Posterior cingulate gyrus (tissue), 11 donors: ENCODE measurements at places on chromosomes 11 and 22.

- no peak for DNase-seq
Measured at GRCh38 chr11:109229682-109230081, 192.3 kb upstream of the C11orf87 start.

- DNase-seq: no peak
Measured at GRCh38 chr11:112523951-112524350, 263.3 kb upstream of the PLET1 start.

DNA sequence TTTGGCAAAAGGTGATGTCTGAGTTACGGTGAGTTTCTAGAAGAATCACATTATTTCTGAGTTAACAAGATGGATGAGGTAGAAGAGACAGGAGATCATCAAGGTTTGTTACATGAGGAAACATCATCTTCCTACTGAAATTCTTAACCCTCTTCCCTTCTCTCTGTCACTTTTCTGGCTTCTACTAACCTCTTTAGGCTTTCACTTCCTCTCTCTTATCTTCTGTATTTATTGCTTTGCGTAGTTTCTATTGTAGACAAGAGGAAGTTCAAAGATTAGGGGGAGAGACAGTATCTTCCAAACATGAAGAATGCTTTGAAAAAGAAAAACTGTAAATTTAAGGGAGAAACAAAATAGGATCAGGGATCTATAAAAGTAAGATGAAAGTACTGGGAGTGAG, 75.4 kb downstream of the TRPC6 start:
- DNase-seq: no peak

GRCh38 chr22:42229455-42230149, 40.9 kb downstream of the TCF20 start:
- no peak for DNase-seq

- no peak for DNase-seq
Measured at GRCh38 chr11:85313741-85314140, 313.4 kb downstream of the DLG2 start.

DNA sequence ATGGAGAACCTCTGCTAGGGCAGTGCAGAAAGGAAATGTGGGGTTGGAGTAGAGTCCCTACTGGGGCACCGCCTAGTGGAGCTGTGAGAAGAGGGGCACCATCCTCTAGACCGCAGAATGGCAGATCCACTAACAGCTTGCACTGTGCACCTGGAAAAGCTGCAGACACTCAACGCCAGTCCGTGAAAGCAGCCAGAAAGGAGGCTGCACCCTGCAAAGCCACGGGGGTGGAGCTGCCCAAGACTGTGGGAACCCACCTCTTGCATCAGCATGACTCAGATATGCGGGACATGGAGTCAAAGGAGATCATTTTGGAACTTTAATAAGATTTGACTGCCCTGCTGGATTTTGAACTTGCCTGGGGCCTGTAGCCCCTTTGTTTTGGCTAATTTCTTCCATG, 8.7 kb downstream of the TSKU start:
- no peak for DNase-seq

DNA sequence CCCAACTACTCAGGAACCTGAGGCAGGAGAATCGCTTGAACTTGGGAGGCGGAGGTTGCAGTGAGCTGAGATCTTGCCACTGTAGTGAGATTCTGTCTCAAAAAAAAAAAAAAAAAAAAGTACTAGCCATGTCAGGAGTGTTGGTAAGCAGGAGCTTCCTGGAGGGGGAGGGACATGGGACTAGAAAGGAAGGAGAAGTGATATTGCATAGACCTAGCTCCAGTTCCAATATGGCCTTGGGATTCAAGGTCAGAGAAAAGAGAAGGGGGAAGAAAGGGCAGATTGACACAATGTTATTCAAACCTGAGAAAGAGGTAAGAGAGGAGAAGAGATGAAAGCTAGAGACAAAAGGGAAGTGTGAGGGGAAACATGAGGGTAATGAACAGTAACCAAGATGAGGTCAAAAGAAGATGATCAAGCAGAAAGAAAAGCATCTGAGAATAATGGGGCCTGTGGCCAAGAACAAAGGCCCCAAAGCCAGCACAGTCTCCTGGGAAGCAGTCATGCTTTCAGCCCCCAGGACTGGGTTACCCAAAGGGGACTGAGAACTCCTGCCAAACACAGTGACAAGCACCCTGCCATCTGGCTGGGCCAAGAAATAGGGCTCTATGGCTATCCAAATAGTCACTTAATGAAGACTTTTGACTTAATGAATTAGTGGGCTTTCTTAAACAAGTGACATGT, 51.7 kb upstream of the FTH1 start:
- peak; percentile 51 for DNase-seq
